ENCODE measurements at places on chromosomes 13 and 19. TPM values are rescaled to one million over a fixed set of nuclear protein-coding genes. Genes with fewer than 3 reads are reported as not detected.
A peak's percentile ranks its signal among the peaks of the same experiment; 100 is the strongest.

DNA sequence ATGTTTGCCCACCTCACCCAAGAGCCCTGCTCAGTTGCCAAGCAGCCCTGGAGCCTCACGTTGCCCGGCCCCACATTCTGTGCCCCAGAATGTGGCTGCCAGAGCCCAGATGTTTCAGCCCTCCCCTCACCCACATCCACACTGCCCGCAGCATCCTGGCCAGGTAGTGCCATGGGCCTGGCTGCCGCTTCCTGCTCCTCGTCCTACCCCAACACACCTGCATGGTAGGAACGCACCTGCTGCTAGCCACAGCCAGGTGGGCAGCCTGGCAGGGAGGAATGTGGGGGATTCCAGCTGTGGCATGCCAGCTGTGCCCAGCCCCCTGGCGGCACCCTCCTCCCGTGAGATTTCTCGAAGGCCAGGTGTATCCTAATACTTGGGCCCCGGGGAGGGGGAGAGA lies 7.5 kb upstream of the NFIX start:
- no peak for DNase-seq

GRCh38 chr13:103062079-103062478 lies 4.1 kb downstream of the SLC10A2 start:
- DNase-seq: no peak

- no peak for DNase-seq
These were observed 536.7 kb upstream of the HTR2A start for GRCh38 chr13:47433461-47434005.

- no peak for DNase-seq
These were observed 7.5 kb downstream of the RAB4B start for GRCh38 chr19:40785526-40785925.

DNA sequence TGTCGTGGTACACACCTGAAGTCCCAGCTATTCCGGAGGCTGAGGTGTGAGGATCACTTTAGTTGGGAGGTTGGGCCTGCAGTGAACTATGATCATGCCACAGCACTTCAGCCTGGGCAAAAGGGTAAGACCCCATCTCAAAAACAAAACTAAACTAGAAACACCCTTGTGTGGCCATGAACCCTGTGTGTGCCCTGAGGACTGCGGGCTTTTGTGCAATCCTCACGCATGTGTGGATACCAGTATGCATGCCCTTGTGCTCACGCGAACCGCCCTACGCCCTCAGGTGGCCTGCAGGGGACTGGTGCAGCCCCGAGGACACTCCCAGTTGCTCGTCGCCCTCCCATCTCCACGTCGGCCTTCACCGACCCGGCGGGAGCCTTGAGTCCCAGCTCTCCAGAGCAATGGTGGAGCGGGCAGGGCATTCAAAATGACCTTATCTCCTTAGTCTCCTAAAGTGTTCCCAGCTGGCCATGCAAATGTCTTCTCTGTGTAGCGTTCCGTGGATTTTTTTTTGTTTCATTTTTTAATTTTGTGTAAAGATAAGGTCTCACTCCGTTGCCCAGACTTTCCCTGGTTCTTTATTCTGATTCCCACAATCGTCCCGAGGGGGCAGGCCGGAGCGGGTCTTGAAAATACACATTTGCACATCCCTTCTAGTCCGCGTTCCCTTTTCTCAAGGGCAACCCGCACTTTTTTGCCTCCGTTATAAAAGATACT lies 868 bp upstream of the EGLN2 start:
- DNase-seq: peak; percentile 68

- DNase-seq: no peak
These were observed 11.2 kb downstream of the FEM1A start for GRCh38 chr19:4802711-4803110.

DNA sequence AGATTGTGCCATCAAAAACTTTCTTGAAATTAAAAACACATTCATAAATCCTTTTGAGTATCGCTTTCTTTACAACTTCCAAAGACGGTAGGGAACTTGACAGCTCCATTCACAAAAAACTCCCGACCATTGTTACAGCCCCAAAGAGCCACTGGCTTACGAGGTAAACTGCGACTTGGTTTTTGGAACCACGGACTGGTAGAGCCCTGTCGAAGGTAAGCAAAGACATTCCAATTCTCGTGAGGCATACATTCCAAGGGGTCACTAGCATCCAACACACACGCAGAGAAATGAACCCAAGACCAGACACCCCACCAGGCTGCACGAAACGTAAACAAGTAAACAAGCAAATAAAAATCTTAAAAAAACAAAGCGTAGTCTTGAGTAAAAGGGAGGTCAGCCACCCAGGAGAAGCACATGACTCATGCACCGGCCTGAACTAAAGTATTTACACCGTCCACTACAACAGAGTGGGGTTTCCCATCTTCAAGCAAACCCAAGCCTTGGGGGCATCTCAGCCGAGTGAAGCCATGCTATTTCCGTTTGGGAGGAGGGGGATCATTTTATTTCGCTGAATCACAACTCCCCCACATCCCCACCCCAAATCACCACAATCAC lies 1.4 kb downstream of the BRD4 start:
- peak; percentile 36 for DNase-seq

- DNase-seq: no peak
These were observed 18.4 kb upstream of the KPNA3 start for GRCh38 chr13:49810567-49811526.

DNA sequence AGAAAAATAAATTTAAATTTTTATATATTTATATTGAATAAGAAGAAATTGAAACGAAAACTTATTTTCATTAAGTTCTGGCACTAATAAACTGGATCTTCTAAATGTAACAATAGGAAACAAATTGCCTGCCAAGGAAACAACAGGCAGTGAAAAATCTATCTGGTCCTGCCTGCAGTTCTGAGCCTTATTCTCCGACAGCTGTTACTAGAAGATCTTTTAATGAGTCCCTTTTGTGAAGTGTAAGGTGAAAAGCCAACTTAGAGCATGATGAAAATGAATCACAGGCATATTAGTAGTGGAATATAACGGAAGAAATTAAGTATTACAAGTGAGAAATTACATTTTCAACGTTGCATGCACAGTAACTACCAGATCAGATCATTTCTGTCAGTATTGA lies 1002.7 kb upstream of the PCDH20 start:
- no peak for DNase-seq

GRCh38 chr13:23433171-23434153 lies at the start of gene SACS:
Gene SACS (minus strand): TSS chr13:23433702. CDS start chr13:23411239, 22,463 bp downstream.
- DNase-seq: no peak

DNA sequence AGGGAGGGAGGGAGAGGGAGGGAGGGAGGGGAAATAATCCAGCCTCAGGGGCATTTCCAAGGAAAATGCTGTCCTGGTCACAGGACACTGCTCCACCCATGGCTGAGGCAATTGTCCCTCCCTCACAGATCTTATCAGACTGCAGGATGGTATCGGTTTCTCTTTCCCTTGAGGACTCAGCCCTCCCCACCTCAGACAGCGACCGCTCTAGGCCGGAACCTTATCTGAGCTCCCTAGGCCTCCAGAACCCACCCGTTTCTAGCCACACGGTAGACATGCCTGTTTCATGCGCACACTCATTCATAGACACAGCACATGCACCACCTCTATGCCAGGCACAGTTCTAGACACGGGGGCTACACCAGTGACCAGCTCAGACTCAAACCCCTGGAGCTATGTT lies 10.0 kb upstream of the IZUMO2 start:
- peak; percentile 82 for DNase-seq

DNA sequence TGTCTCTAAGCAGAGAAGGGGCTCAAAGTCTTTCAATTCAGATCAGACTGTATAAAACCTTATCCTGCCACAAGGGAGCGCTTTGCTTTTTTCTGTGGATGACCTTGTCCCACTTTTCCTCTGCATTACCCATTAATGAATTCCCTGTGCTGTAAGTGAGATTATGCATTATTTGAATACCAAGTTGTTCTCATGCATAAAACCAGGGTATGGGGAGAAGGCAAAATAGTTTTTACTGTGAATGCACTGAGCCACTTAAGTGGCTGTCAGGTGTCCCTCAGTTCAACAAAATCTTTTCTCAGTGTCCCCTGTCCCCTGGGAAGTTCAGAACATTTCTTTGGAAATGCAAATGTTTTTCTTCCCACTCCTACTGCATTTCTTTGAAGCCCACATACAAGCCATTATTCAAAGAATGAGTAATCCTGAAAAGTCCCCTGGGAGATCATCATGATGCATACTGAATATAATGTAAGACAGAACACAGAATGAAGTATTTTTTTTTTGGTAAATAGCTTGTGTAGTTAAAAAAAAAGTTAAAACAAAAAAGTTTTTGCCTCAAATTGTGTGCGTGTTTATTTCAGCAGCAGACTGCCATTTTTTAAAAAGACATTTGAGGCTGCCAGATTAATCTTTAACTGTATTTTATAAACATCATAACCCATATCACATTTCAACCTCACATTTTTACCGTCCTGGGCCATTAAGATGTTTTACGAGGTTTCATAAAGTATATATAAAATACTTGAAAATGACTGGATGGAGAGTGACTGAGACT lies 506.7 kb upstream of the PCDH9 start:
- DNase-seq: peak; percentile 59

DNA sequence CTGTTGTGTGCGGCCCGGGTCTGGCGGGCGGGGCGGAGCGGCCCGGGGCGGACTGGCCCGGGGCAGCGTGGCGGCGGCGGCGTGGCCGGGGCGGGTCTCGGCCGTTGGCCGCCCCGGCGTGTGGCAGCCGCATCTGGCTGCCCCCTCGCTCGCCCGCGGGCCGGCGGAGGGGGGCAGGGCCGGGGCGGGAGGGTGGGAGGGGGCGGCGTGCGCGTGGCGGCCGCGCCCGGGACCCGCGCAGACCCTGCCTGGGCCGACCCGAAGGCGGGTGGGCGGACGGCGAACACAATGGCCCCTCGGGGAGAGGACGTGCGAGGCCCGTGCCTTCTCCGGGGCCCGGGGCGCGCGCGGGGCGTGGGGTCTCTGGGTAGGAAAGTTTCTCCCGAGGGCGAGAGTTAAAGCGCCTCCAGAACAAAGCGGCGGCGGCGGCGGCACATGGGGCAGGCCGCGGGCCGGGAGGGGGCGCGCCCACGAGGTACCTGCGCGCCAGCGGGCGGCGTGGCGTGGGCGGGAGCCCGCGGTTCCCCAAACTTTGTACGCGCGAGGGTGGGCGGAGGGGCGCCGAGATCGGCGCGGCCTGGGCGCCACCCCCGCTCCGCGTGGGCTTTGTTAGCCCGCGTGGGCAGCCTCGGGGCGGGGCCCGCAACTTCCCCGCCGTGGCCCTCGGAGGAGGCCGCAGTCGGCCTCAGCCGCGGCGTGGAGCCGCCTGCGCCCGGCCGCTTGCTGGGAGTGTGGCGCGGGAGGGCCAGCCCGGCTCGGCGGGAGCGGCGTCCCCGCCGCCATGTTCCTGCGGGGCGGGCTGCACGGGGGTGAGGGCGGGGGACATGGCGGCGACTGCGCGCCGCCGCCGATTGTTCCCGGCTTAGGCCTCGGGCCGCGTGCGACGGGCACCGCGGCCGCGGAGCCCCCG lies 764 bp downstream of the MIR17HG start:
- no peak for DNase-seq

- DNase-seq: no peak
These were observed 30.0 kb upstream of the ATP12A start for GRCh38 chr13:24650161-24650560.

DNA sequence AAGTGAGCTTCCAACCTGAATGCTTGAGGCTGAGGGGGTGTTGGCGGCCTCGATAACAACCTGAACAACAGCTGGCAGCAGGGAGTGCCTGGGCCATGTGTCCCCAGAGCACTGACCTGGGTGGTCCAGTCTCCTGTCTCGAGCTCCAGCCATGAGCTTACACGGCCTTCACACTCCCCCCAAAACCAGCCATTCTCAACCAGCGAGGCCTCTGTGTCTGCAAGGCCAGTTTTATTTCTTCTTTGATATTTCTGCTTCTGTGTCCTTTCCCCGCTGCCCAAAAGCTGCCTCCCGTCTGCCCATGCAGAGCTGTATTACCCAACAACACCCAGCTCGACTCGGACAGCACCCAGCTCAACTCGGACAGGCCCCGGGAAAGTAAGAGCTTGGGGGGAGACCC lies 32.5 kb upstream of the TFDP1 start:
- no peak for DNase-seq

GRCh38 chr13:92967923-92968322 lies 258.7 kb upstream of the GPC6 start:
- peak; percentile 16 for DNase-seq

- DNase-seq: no peak
These were observed 471.5 kb downstream of the GPC6 start for GRCh38 chr13:93698016-93698613.

DNA sequence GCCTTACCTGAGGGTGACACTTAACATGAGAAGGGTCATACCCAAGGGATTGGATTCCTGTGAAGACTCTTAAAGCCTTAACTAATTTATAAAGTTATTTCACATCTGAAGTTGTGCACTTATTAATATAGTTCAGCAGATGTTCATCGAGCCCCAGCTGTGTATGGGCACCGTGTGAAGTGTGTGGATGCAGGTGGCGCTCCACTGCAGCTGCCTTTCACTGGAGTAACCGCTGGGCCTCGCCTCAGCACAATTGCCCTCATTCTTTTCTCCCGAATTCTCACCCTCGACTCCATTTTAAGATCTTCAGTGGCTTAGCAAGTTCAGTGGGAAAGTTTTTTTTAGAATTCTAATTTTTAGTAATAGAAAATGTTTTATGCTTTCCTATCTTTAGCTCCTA lies 66.2 kb downstream of the DPY19L3 start:
- no peak for DNase-seq

- no peak for DNase-seq
These were observed 1.8 kb downstream of the SHKBP1 start for GRCh38 chr19:40578442-40578908.

- DNase-seq: no peak
These were observed 19.1 kb upstream of the CHST8 start for GRCh38 chr19:33602576-33603204.

DNA sequence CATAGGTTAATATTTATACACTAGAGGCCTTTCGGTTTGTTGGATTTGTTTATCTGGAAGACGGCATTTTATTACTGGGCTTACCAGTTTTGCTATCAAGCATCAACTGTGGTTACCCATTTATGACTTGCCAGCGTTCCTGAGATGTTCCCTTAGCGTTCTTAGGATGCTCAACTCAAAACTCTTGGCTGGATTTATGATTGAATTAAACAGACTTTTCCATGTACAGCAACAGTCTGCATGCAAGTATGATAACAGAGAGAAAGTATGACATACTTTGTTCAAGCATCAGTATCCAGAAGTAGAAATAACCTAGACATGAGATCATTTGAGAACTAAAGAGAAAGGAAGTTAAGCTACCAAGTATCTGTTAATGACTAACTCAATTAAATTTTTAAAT lies 29.9 kb upstream of the RNF113B start:
- no peak for DNase-seq

- DNase-seq: no peak
These were observed 1.1 kb downstream of the SAFB2 start for GRCh38 chr19:5621311-5621944.

DNA sequence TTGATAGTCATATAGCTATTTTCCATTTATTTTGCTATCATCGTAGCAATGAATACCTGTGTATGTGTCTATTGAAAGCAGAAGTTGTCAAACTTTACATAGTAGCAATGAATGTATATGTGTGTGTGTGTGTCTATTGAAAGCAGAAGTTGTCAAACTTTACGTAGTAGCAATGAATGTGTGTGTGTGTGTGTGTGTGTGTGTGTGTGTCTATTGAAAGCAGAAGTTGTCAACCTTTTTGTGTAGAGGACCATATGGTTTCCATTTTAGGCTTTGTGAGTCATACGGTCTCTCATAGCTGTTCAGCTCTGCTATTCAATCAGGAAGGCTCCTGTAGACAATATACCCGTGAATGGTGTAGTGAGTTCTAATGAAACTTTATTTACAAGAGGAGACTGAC lies 20.8 kb downstream of the NLRP4 start:
- DNase-seq: no peak

The RAB20 gene
- 14.6 TPM for total RNA-seq

The CA11 gene
- 8.3 TPM for total RNA-seq

The GSK3A gene
- total RNA-seq: 29.8 TPM

The SMIM44 gene
- not detected for total RNA-seq

The ZNF541 gene
- not detected for total RNA-seq

The ZNF99 gene
- 0.04 TPM for total RNA-seq

The NXNL1 gene
- not detected for total RNA-seq

The KCTD12 gene
- 2.7 TPM for total RNA-seq

All from H4 (cell line).